ENCODE measurements at places on chromosomes 3 and 15.

DNA sequence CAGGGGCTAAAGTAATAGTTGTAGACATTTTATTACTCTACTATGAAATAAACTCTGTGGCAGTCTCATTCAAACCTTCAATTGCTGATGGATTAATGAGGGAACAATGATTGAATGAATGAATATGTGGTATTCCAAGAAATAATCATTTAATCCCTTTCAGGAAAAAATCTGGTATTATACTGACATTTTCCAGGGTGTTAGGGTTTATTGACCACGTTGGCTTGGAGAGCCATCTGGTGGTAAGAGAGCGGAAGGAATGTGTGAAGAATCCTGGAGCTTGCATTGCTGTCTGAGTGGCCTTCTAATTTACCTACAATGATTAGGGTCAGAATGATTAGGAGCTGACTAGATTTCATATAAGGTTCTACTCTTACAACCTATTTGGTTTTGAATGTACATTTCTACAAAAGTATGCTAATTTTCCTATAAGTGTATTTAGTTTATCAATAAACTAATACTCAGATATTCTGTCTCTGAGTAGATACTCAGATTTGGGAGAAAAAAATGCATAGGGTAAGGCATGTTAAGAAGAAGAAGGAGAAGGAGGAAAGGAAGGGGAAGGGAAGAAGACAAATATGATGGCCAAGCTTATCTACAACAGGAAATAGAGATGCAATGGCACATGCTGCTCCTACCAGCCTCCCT is 249.9 kb downstream of the ROBO1 start:
- no peak for DNase-seq

DNA sequence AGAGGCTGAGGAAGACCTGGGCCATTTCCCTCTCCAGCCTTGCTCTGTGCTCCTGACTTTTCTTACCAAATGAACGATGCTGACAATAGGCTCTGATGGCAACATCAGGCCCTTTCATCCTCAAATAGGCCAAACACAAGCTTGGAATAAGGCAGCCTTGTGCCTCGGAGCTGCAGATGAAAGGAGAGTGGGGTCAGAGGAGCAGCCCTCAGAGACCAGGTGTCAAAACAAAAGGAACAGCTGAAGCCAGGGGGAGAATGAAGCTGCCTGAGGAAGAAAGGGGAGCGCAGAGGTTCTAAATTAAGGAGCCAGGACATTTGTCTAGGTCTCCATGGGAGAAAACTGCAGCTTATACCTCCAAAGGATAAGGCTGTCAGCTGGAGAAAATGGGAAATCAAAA is 5.1 kb downstream of the BFSP2 start:
- no peak for DNase-seq

DNA sequence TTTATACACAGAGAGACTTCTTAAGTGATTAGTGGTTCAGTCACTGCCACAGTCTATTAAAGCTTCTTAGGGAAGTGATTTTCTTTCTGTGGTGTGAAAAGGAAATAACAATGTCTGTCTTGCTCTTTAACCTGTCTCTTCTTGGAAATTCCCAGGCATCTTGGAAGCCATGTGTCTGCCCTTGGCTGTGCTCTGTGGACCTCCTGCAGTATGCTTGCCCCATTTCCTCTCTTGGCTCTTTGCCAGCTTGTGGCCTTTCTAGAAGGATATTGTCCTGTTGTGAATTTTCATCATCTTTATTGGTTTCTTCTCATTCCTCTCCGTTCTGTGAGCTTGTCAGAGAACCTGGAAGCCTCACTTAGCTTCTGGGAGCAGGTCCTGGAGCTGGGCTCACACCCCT is 338.4 kb upstream of the C2CD4B start:
- no peak for DNase-seq

DNA sequence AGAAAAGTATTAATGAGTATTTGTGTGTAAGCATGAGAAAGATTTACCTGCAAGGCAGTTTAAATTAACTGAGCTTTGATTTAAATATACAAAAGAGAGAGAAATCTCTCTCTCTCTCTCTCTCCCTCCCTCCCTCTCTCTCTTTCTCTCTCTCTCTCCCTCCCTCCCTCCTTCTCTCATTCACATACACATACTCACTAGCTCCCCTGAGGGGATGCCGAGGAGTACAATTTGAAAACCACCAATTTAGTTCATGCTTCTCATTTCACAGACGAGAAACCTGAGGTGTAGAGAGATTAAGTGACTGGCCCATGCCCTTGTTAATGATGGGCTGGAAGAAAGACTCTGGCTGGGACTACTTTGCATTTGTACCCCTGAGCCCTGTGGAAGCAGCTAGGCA is 59.4 kb downstream of the MECOM start:
- DNase-seq: no peak

- DNase-seq: no peak
Measured at GRCh38 chr3:43248185-43248583, 38.2 kb upstream of the SNRK start.
